ENCODE measurements at places on chromosomes 16 and 17.

- no peak for DNase-seq
Observed at GRCh38 chr16:80627108-80627507, 86.3 kb downstream of the DYNLRB2 start.

DNA sequence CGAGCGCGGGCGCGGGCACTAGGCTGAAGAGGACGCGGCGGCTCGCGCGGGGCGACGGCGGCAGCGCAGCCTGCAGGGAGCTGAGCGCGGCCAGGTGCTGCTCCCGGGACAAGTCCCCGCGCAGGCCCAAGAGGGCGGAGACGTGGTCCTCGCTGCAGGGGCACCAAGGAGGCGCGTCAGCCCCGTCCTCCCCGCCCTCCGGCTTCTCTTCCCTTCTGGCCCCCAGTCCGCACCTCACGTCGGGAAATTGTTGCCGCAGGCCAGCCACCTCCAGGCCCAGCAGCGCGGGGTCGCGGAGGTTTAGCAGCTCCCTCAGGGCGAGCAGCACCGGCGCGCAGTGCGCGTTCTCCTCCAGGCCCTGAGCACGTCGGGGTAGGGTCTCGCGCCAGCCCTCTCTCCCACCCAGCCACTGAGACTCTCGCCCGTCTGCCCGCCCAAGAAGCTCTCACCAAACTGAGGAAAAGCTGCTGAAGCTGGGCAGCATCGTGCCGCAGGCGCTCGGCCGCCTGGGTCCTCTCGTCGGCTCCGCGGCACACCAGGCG lies 761 bp upstream of the MATCAP1 start:
- DNase-seq, result no peak

GRCh38 chr16:51267681-51268080 lies 116.6 kb upstream of the SALL1 start:
- DNase-seq, result no peak

- DNase-seq, result no peak
Observed at GRCh38 chr16:79969458-79969857, 368.9 kb upstream of the MAF start.

- DNase-seq, result no peak
Observed at GRCh38 chr16:57301126-57301817, 16.8 kb upstream of the PLLP start.

DNA sequence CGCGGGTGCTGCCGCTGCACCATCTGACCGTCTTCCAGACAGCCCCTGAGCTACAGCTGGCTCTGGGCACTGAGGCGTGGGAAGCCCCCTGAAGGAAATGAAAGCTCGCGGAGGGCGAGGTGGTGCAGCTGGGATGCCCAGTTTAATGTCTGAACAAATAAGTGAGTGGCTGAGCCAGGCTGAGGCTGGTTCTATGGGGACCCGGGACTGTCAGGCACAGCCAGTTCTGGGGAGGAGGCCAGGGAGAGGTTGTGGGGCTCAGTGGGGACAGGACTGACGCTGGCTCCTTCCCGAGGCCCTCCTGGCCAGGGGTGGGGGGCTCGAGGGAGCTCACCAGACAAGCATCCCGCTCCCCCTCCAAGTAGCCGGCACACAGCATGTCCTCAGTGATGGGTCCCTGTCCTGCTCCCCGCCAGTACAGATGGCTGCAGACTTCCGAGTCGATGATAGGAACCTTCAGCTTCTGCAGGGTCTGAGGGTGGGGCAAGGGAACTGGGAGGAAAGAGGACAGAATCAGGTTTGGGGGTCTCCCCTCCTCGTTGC lies 4.4 kb downstream of the PRSS22 start:
- DNase-seq, result no peak

- DNase-seq, result no peak
Observed at GRCh38 chr16:29789775-29790182, 772 bp upstream of the KIF22 start.

DNA sequence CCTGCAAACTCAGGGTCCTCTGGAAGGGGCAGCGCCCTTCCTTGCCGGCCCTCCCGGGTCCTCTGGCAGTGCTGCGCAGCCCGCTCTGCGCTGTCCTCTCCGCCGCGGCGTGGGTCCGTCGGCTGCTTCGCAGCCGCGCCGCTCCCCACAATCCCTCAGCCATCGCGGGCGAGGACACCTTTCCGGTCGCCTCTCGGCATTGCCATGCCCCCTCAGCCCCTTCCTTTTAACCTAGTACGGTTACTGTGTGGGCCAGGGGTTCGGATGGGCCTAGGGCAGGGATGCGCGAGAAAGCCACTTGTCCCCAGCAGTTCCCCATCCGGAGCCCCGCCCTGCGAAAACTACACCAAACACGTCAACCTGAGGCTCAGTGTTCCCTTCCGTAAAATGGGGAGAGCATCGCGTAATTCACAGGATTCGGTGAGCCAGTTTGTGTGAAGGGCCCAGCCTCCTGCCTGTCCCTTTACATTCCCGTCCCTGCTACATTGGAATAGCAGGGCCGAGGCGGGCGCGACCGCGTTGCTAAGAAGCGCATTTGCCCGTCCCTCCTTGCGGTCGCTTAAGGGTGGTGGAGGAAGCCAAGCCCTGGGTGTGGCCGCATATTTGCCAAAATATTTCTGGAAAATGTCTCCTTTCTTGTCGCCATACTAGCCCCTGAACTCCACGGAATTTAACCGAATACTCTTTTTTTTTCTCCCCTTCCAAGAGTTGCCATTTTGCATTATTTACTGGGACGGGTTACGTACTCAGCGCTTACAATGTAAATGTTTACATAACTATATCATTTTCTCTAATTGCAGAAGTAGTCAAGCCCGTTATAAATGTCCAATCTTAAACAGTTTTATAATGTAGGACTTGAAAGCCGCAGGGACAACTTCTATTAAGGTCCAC lies 13.2 kb downstream of the COPZ2 start:
- DNase-seq, result no peak

GRCh38 chr16:83515395-83515794 lies 292.4 kb upstream of the HSBP1 start:
- no peak for DNase-seq

DNA sequence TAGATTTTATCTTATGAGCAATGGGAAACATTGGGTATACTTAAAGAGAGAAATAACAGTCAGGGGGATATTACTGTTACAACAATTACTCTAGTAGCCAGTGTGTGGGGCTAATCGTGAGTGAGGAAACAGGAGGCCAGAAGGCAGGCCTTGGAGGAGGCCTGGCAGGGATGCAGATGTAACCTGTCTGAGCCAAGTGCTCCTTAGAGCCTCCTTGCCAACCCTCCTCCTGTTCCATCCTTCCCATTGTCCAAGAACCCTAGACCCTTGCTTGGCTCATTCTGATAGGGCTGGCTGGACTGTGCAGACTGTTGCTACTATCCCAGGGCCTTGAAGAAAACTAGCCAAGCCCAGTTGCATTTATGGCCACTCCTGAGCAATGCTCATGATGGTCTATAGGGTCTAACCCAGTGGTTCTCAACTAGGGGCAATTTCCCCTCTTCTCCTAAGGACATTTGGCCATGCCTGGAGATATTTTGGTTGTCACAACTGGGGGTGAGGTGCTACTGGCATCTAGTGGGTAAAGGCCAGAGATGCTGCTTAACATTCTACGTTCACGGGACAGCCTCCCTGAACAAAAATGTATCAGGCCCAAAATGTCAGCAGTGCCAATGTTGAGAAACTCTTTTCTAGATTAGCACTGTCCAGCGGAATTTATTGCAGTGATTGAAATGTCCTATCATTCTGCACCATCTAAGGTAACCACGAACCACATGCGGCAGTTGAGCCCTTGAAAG lies 24.4 kb upstream of the WSCD1 start:
- DNase-seq, result no peak

GRCh38 chr17:55549140-55549539 lies 37.9 kb upstream of the SMIM36 start:
- no peak for DNase-seq

DNA sequence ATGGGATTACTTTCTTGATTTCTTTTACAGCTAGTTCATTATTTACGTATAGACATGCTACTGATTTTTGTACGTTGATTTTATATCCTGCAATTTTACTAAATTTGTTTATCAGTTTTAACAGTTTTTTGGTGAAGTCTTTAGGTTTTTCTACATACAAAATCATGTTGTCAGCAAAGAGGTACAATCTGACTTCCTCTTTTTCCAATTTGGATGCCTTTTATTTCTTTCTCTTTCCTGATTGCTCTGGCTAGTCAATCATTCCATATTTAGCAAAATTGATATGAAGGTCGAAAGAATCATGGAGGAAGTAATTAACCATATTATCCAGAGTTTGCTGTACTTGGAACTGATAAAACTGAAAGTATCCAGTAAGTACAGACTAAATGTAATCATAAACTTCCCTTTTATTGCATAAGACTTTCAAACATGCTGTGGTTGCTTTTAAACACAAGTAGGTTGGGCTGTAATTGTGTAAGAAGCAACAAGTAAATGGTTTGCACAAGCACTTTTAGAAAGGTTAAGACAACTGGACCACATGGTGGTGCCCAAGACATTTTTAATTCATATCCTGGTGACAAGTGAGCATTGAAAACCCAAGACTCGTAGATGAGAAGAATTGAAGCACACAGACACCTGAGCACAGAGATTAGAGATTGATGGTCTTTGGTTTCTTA lies 8.4 kb downstream of the GDE1 start:
- DNase-seq, result no peak

DNA sequence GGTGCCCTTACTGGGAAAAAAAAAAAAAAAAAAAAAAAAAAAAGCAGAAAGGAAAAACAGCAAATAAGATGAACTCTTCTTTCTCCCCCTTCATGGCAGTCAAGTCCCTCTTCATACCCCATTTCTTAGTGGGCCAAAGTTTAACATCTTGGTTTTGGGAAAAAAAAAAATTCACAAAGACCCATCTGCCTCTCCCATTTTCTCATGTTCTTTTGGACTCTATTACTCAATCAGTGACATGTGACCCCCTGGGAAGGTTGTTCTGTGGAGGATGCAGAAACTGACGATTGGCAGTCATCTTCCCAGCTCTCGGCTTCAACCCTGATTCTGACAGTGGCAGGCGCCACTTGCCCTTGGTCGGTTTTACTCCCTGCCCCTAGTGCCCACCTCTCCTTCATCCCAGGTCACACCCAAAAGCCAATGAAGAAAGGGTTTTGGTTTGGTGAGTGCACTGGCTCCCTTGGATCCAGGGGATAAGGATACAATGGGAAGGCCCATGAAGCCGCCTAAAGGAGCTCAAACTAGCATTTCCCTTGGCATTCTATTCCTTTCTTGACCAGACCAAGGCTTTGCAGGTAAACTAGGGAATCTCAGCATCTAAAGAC lies 60.7 kb upstream of the TBX2 start:
- DNase-seq, result no peak

- DNase-seq, result no peak
Observed at GRCh38 chr17:6555331-6556120, 829 bp downstream of the PITPNM3 start.

DNA sequence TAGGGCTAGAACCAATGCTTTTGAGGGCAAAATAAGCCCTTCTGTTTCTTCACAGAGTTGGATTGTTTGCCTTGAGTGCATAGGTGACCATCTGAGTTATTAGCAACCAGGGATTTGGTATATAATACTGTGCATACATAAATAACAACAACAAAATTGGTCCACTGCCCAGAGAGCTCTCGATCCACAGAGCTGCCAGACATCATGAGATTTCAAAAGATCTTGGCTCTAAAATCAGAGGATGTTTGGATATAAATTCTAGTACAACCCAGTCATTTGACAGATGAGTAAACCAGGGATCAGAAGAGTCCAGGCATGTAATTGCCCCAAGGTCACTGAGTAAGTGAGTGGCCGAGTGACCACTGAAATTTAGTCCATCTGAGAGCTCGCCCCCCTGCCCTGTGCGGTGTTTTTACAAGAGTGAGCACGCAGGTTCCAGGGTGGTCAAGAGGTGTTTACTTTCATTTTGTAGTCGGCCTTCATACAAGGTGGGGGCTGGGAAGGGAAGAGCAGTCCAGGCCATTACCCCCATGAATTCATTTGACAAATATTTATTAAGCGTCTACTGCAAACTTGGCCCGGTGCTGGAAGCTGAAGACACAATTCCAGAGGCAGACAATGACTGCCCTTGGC lies 1.8 kb upstream of the MT2A start:
- DNase-seq, result no peak

DNA sequence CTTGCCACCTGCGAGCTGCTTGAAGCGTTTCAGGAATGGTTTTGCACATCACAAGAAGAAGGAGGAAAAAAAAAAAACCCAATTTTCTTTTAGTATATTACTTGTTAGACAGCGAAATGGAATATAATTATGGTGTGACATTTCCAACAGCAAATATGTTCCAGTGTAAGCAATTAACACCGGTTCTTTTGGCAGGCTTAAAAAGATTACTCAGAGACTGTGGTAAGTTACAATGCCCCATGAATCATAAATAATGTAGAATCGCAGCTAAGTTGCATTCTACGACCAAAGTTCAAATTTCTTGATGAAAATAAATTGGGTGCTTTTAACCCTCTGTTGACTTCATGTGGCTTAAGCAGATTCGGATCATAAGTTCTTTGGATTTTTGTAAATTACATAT lies 245.2 kb downstream of the XYLT1 start:
- no peak for DNase-seq

GRCh38 chr17:1154704-1155103 lies 25.1 kb downstream of the ABR start:
- no peak for DNase-seq

DNA sequence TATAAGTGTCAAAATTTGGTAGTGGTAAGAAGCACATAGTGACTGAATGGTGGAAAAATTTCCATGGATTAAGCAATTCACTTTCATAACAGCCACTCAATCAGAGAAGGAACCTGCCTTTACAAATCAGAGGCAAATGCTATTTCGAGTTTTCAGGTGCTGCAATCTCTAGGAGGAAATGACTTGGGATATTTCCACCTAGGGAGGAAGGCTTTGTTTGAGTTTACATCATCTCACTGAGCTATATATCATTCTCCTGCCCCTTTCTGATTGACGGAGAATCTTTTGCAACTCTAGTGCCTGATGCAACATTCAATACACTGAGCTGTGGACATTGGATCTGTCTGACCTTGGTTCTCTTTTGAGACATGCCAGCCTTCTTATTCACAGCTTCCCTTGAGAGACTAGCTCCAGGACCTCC lies 26.3 kb downstream of the MARCHF10 start:
- DNase-seq, result no peak

GRCh38 chr17:15888436-15888835 lies 56.5 kb upstream of the ADORA2B start:
- DNase-seq, result no peak

DNA sequence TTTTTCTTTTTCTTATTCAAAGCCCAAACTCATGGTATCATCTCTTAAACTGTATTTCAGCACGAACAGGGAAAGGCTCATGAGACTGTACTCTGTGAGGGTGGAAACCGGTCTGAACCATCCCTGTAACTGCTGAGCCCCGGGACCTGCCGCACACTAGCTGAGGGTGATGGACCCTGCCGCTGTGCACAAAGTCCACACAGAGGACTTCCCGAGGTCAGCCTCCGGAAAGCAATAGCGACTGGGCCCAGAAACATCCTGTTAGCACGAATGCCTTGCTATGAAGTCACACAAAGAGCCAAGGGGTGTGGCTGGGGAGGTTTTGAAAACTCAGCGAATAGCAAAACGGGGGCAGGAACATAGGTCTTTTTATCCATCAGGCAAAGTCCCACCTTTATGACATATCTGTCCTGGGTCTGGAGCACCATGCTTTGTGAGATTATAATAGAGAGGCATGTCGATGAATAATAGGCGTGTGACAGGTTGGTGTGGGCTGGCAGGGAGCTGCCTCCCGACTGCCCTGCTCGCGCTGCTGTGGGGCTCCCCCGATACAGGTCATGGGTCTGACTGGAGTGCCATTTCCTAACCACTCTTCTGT lies 33.4 kb downstream of the CDK5R1 start:
- DNase-seq, result no peak
